D721Med (cell line): ENCODE measurements at places on chromosomes 3 and 15.

DNA sequence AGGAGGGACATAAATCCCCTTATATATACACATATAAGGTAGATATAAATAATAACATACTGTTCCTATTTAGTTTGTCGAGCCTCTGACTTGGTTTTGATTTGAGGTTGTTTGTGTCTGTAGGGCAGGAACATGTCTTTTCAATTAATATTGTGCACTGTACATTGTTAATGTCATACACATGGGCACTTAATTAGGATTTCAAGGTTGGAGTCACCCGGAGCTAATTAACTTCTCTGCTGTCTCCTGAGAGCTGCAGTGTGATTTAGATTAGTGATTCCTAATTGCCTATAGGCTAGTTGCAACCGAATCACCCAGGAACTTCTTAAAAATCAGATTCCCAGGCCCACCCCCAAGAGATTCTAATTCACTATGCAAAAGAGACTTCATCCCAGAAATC, 50.4 kb upstream of the FILIP1L start:
- no peak for DNase-seq

DNA sequence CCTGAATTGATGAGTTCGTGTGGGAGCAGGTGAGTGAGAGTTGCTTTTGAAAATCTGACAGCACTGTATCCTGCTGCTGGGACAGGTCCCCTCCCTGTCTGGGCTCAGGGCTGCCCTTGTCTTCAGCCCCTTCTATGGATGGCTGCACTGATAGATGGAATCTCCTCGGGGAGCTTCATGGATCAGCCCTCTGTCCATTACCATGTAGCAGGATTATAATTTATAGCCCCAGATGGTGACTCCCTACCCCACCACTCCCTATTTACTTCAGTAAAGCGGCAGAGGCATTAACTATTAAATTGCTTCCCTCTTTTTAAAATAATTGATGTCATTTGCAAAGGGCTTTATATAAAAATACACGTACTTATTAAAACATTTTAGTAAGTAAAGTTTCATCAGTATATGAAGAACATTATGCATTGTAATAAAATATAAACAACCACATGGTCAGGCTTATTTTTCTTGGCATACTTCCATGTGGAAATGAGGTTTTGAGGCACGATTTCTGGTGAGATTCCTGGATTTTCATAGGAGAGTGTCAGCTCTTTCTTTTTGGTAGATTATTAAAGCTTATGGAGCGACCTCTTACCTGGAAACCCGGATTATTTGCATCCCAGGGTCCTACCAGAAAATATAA, 38.5 kb downstream of the MAP3K13 start:
- no peak for DNase-seq

GRCh38 chr3:50602595-50603191, 8.9 kb downstream of the CISH start:
- no peak for DNase-seq

DNA sequence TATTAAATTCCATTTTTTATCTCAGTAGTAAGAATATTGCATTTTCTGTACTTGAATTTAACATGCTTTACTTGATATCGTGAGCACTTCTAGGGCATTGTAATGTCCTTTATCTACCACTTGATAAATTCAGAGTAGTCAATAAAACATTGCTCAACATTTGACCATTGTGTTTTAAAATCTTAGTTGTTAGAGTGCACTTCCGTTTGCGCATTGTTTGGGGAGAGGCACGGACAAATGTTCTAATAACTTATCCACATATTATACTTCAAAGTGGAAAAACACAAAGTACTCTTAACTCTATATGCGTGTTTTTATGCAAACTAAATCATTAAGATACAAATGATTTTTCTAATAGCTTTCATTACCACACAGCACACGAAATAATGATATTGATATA, 419 bp downstream of the FAM227B start:
- no peak for DNase-seq

GRCh38 chr3:71238355-71238757, 345.2 kb downstream of the FOXP1 start:
- DNase-seq: no peak

DNA sequence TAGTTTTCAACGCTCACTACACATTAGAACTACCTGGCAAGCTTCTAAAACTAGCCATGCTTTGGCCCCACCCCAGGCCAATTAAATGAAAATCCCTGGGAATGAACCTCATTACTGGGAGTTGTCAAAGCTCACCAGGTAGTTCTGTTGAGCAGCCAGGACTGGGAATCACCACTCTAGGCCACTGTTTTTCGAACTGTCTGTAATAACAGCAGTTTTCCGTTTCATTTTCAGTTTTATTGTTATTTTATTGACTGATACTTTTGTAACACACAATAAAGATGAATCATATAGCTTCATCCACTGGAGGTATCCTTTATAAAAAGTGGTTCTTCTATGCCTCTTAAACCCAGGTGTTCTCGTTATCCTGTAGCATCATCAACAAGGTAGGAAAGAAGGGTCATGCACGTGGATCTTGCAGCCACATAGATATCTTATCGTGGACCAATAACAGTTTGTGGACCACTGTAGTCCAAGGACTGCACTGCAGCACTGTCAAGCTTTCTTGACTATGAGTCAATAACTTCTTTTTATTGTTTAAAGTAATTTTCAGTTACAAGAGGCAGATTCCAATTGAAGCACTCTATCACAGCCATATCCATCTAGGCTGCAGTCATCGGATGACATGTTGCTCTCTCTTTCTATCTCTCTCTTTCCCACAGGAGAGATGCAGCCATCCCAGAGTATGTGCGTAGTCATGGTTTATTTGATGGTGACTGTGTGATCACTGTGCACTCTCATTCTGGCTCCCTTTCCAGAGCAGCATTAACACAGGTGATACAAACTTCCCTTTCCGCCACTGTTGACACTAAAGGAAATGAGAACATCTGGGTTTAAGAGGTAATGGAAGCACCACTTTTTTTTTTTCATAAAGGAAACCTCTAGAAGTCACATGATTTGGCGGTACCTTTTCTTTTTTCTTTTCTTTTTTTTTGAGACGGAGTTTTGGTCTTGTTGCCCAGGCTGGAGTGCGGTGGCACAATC, 39.0 kb upstream of the BLM start:
- no peak for DNase-seq

- DNase-seq: no peak
These were observed 502.2 kb downstream of the PDCD6IP start for GRCh38 chr3:34300621-34301020.

GRCh38 chr15:67841513-67841762, 1.6 kb upstream of the RNU6-1 start:
- no peak for DNase-seq

DNA sequence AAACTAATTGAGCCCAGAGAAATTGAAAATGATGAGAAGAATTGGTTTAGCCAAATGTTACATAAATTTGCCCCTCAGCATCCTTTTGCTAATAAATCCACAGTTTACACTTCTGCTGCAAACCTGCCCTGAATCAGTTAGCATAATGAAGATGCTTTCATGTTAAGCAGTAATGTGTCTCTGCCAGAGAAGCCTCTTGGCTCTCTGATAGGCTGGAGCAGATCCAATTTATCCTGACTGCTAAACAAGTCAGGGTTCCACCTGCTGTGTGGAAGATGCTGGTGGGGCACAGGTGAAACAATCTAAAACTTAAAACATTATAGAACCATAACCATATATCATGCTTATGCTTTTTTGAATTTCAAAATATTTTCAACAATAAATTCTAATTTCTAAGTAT, 946.8 kb downstream of the OTOL1 start:
- no peak for DNase-seq

- no peak for DNase-seq
These were observed 72.1 kb upstream of the ATP2B2 start for GRCh38 chr3:10577486-10577885.

DNA sequence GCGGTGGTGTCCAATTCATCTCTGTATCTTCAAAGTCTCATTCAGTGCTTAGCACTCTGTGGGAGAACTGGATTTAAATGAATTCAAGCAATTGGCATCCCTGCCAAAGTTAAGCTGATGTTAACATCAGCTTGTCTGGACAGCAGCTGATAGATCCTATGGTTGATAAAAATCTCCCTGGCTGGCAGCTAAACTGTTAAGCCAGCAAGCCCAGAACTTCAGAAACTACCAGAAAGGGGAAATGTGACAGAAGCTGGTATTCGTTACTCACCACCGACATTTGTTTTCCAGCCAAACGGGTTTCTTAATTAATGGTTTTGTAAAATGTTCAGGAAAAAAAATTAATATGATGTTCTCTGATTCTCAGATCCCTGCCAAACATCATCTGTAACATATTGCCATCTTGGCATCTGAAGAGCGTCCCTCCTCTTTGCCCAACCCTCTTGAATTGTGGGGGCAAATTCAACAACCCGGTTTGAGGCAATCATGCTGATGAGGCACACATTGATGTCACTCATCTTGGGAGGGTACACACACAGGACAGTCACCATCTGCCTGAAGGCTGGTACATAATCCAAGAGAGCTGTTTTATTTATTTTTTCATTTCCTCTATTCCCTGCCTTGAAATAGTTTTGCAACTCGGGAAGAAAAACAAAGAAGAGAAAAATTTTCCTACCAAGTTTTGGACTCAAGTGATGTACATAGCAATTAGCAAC, 76.3 kb upstream of the ABHD17C start:
- no peak for DNase-seq

- DNase-seq: no peak
These were observed 360.4 kb upstream of the CDIN1 start for GRCh38 chr15:36218991-36219390.

DNA sequence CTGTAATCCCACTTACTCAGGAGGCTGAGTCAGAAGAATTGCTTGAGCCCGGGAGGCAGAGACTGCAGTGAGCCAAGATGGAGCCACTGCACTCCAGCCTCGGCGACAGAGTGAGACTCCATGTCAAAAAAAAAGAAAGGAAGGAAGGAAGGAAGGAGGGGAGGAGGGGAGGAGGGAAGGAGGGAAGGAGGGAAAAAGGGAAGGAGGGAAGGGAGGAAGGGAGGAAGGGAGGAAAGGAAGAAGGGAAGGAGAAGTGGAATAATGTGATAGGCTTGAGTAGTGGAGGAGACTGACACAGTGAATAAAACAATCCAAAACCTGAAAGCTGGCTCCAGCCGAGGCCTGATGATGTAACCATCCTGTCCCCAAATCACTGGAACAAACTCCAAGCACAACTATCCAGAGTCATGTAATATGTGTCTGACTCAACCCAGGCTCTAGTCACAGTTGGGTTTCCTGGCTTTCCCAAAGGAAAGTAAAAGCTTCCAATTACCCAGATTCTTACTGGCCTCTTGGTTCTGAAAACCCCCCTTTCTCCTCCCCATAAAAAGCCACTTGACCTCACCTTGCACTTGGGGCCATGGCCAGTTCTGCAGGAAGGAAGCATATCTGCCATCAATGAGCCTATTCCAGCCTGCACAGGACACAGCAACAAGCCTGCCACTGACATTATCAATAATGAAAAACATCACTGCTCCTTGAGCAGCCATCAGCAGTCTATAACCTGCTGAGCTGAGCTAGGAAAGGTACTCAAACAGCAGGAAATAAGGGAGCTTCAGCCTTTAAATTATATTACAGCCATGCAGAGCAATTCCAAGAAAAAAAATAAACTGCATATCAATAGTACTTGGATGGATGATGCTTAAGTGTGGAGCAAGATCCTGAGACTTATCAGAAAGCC, 48.3 kb downstream of the MB21D2 start:
- DNase-seq: no peak

DNA sequence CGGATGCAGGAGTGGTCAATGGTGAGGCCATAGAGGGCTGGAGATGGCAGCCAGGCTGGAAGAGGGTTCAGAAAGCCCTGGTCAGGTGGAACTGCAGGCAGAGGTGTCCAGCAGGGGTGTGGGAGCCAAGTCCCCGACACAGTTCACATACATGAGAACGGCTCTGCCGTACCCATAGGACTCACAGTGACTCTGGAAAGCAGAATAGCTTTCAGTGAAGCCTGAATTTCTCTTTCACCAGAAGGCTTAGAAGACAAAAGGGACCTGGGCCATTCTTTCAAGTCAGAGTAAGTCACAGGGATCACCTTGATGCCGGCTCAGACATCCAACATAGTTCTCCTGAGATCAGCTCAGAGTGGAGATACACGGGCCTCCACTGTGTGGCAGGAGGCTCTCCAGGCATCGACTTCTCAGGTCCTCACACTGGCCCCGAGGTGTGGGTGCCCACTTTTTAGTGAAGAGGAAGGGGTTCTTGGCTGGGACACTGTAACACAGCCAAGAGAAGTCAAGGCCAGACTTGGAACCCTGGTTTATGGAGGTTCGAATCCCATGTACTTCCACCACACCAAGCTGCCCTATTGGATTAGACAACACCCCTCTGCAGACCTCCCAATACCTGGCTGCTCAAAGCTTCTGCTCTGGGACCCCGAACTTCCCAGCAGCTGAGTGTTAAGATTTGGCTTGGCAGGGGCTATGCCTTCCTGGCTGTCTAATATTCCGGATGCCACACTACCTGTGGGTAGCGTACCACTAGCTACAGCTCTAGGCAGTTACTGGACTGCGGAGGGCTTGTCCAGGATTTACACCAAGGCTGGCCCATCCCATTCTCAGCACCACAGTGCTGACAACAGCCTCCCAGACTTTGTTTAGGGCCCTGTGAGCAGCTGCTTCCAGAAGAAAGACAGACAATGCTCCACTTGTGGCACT, 40.4 kb upstream of the RAB6B start:
- no peak for DNase-seq

GRCh38 chr3:60609446-60609845, 641.8 kb downstream of the FHIT start:
- no peak for DNase-seq

- no peak for DNase-seq
These were observed 2.6 kb downstream of the MAP2K1 start for GRCh38 chr15:66389098-66389858.

DNA sequence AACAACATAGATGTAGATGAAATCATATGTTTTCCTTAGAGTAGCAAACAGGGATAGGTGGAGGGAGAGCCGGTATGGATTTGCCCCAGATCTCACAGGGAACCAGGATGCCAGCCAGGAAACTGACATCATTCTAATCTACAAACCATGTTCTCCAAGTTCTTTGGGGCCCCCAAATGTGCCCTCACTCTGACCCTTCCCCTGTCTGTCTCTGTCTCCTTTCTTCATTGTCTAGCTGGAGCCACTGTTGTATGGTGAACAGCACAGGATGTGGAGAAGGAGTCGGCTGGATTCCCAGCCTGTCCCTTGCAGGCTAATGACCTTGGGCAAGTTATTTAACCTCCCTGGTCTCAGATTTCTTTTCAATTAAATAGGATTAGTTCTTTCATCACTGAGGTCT, 962 bp downstream of the ATP13A5 start:
- no peak for DNase-seq

- no peak for DNase-seq
These were observed 924.3 kb upstream of the GBE1 start for GRCh38 chr3:82685761-82686160.

- no peak for DNase-seq
These were observed 39.4 kb downstream of the SH3BP5 start for GRCh38 chr3:15292765-15293522.

GRCh38 chr3:194507571-194507970, 20.8 kb upstream of the ATP13A3 start:
- no peak for DNase-seq

- no peak for DNase-seq
These were observed 12.7 kb downstream of the ZBTB38 start for GRCh38 chr3:141380987-141381386.
